ENCODE measurements at places on chromosomes 16 and 17.

- no peak for DNase-seq
Measured at GRCh38 chr16:81913222-81913621, 98.0 kb downstream of the SDR42E1 start.

GRCh38 chr17:4939546-4939795 lies 375 bp downstream of the SLC25A11 start:
- no peak for DNase-seq

- no peak for DNase-seq
Measured at GRCh38 chr16:72596373-72596772, 424.4 kb upstream of the PMFBP1 start.

- DNase-seq: peak; percentile 73
Measured at GRCh38 chr17:7132511-7133094, 18.0 kb upstream of the ASGR2 start.

- no peak for DNase-seq
Measured at GRCh38 chr16:66367968-66368891, 1.7 kb downstream of the CDH5 start.

DNA sequence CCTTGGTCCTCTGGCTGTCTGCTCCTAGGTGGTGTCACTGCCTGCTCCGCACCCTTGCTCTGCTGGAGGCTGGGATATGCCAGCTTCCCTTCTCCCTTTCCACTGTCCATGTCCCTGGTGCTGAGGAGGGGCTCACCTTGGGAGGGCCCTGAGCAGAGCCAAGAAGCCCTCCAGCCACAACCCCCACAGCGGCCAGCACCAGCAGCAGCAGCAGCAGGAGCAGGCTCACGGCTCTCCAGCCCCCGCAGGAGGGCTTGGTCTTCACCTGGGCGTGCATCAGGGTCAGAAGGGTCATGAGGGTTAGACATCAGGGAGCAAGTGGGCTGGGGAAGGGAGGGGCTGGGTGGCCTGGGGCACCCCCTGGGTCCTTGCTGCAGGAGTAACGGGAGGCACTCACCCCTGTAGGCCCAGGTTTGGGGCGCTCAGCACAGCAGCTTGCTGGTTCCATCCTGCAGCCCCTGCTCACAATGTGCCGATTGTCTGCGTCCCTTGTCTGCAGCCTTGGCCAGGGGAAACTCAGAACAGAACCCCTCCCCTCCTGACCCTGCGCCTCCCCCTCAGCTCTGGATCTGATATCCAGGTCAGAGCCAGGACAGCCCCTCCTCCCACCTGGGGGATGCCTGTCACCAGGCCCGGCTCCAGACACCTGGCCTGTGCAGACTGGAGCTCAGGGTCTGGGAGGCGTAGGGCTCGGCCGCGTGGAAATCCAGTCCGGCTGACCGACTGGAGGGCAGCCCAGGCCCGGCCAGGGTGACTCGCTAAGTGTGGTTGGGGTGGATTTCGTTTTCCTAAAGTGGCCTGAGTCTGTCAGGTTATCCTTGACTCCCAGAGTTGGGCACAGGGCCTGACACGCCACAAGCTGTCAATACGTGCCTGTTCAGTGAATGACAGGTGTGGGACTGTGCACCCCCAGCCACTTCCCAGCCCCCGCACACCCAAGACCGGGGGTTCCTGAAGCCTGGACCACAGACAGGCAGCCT lies at the start of gene BRICD5:
BRICD5 (minus strand) TSS at position 478 of the 980 bp plus-strand sequence; CDS start at position 448, 30 bp downstream.
- DNase-seq: no peak

GRCh38 chr17:48792033-48792798 lies 24.8 kb downstream of the TTLL6 start:
- no peak for DNase-seq

DNA sequence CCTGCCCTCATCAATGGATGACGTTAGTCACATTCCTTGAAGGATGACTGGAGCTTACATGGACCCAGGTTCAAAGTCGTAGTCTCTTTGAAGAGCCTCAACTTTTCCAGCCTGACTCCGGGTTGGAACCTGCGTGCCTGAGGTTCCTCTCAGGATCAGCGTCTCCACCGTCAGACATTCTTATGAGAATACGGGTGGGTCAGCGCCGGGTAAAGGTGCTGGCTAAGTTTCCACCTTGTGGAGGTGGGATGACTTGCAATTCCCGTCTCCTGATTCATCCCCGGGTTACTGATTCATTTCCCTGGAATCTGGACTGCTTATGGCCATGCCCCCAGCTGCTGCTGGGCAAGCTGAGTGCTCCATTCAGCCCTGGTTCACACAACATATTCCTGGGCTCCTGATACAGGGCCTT lies 38.9 kb upstream of the CMIP start:
- no peak for DNase-seq

- no peak for DNase-seq
Measured at GRCh38 chr16:50992350-50993032, 158.6 kb downstream of the SALL1 start.

GRCh38 chr17:35543856-35544255 lies 6.4 kb upstream of the SLFN12L start:
- no peak for DNase-seq

GRCh38 chr17:6558932-6559752 lies 2.8 kb upstream of the PITPNM3 start:
- no peak for DNase-seq

DNA sequence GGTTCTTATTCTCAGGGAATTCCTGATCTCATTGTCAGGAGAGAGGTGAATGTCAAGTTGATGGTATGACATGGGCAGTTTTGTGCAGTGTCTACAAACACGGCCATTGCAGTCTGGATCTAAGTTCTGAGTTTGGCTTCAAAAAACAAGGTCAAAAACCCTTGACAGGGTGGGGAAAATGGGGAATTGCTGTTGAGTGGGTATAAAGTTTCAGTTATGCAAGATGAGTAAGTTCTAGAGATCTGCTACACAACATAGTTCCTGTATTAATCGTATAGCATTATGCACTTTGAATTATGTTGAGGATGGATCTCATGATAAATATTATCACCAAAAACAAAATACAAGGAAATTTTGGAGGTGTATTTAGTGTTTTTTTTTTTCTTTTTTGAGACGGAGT lies 36.6 kb upstream of the CARMIL2 start:
- DNase-seq: no peak

GRCh38 chr16:66299349-66299748 lies 67.1 kb upstream of the CDH5 start:
- DNase-seq: no peak

- DNase-seq: peak; percentile 24
Measured at GRCh38 chr17:75240394-75241142, 20.8 kb downstream of the GGA3 start.

DNA sequence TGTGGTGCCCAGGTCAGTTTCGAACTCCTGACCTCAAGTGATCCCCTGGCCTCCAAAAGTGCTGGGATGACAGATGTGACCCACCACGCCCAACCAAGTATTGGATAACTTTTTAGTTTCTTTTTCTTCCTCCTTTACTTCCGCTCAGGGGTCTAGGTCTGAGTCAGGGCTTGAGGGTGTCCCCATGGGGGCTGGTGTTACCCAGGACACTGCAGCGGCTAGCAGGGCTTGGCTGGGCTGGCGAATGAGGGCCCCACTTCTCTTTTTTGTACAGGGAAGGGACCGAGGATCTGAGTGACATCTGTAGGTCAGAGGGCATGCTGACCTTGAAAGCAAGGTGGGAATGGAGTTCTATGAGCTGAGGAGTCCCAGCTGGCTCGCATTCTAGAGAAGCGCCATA lies 24.9 kb downstream of the RAB11FIP3 start:
- DNase-seq: no peak

GRCh38 chr17:65820811-65821210 lies 259.4 kb upstream of the AXIN2 start:
- no peak for DNase-seq

DNA sequence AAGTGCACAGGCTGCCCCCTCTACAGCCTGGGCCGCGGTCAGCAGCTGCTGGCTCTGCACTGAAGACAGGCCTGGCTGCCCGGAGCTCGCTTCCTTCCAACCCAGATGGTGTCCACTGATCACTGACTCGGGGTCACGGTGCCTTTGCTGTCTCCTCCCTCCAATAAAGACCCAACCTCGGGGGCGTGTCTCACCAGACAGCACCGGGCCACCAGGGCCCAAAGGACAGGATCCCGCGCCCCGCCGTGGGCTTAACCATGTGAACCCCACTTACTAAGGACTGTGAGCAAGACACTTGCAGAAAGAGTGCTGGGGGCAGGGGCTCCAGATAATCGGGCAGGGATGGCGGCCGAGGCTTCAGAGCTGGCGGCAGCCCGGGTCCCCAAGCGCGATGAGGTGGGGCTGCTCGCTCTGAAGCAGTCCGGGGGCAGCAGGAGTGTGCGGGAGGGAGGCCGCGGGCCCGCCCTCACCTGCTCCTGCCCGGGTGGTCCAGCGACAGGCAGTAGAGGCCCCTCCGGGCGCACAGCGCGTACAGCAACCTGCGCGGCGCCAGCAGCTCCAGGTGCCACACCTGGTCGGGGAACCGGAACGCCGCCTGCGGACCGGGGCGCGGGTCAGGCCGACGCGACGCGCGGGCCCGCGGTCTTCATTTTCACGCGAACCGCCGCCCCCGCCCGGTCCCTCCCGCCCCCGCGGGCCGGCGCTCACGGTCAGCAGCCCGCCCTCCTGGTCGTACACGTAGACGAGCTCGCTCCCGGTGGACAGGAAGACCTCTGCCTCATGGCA lies 502 bp downstream of the FAAP100 start:
- peak; percentile 17 for DNase-seq

DNA sequence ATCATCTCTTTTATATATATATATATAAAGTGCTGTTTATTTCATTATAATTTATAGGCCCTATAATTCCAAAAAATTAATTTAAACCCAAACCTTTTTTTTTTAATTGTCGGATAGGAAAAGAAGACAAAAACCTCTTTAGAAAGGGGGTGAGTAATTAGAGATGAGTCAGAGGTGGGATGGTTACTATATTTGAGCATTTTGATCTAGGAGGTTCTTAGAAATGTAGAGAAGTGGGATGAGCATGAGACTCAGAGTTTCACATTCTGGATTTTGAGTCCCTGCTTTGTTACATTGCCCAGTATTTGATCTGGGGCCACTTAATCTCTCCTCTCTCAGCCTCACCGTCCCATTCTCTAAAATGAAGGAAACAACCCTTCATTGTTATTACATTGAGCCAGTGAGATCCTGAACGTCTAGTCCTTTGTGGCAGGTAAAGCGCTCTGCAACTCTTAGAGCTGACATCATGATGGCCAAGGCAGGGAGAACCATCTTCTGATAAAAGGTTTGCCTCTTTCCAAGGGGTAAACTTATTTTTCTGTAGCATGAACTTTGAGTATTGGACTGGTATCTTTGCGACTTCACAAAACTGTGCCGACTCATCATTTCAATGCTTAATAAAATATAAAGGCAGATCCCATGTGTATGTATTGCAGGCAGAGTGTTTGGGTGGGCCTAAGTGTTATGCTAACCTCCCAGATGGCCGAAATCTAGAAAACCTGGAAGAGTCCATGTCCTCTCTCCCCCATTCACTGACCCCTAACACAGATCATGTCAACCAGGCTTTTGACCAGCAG lies 21.3 kb downstream of the HS3ST3B1 start:
- DNase-seq: no peak

DNA sequence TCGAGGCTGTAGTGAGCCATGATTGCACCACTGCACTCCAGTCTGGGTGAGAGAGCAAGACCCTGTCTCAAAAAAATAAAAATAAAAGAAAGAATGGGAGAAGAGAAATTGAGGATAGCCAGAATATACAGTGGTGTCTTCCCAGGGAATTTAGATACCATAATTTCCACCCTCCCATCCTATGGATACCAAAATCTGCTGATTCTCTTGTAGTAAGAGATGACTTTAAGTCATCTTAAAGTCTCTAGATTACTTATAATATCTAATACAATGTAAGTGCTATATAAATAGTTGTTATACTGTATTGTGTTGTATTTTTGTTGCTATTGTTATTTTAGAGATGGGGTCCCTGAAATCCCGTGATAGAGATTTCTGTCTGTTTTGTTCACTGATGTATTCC lies 1.5 kb upstream of the ERAL1 start:
- DNase-seq: no peak

DNA sequence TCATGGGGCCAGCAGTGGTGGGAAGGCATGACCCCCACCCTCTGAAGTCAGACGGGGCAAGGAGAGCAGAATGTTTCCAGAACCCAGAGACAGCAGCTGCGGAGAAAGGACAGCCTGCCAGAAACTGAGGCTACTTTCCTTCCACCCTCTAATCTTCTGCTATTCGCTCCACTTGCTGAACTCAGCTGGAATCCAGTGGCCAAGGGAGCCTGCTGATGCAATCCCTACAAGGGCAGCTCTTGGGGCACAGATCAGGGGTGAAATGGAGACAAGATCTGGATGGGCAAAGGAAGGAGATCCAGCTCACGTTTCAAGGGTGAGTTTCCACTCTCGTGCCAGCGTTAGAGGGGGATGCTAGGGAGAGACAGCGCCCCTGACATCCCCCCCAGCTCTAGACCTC lies 479.1 kb downstream of the SLC39A11 start:
- no peak for DNase-seq

GRCh38 chr17:77458202-77459017 lies 317.6 kb downstream of the SEC14L1 start:
- no peak for DNase-seq

- DNase-seq: no peak
Measured at GRCh38 chr17:63611354-63611753, 10.7 kb downstream of the TACO1 start.

GRCh38 chr16:81477697-81478693 lies 33.4 kb downstream of the CMIP start:
- DNase-seq: no peak

DNA sequence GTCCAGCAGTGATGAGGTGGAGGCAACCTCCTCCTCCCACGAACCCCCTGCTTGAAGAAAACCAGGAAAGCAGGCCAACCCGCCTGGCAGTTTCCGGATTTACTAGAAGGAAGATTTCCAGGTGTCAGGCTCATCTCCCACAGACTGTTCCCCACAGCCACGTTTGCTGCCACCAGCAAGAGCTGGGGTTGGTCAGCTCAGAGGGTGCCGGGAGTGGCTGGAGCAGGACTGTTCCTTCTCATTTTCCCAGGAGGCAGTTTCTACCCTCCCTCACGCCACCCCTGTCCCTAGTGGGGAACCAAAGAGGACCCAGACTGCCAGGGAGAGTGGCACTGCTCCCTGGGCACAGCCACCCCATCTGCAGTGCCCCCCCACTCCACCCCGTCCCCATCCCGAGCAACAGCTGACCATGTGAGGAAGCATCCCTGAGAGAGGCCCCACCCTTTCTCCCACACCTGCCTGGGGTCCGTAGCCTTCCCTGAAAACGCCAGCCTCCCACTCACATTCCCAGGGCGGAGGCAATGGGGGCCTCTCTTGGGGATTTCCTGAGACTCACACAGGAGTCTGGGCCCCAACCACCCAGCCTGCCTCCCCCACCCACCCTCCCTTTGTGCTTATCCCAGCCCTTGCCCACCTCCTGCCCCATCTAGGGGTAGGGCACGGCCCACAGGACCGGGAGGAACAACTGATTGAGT lies 5.9 kb downstream of the KRT17 start:
- no peak for DNase-seq

DNA sequence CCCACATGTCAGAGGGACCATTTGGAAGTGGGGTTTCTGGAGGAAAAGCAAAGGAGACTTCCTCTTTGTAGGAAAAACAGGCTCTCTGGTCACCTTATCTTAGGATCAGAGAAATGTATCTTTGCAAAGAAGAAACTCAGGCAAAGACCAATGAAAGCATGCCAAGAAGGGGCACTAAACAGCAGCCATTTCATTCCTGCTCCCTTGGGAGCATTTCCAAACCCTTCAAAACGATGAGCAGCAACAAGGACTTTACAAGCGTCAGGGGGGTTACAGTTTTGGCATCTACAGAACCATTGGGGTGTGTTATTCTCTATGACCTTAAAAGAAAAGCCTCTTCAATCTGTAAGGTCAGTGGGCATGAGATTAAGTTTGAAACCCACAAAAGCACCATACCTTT lies 122.8 kb downstream of the SMG6 start:
- no peak for DNase-seq

GRCh38 chr16:80079072-80079471 lies 461.7 kb upstream of the DYNLRB2 start:
- DNase-seq: no peak
